PC-3 (cell line): ENCODE measurements at places on chromosomes 16 and 17. TPM values are rescaled to one million over a fixed set of nuclear protein-coding genes. Genes with fewer than 3 reads are reported as not detected.

ZNF48 gene
- 8.9 and 14.2 TPM in 2 replicates for total RNA-seq

DNA sequence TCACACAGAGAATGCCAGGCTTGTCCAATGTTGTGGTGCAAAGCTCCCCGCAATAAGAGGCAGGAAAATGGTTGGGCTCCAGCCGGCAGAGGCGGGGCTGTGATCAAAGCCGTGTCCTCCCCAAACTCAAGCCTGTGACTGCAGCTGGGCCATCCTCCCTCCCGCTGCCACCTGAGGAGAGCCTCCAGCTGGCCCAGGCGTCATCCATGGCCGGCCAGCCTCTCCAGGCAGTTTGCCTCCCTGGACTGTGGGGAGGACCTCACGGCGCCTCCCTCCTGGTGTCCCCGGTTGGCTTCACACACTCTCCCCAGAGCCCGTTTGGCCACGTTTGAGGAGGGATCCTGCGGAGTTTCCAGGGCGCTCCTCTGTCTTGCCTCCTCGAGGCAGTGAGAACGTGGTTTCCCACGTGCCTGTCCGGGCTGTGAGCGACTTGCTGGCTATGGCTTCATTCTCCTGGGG, 134.1 kb downstream of the IRF8 start:
- no peaks in the 10 kb centered on the region for H3K4me1 ChIP-seq
- no peak overlapping the region for H3K27ac ChIP-seq
- H3K27me3 ChIP-seq, result peaks cover 32% of the 10 kb centered on the region
- no peak for DNase-seq

DNA sequence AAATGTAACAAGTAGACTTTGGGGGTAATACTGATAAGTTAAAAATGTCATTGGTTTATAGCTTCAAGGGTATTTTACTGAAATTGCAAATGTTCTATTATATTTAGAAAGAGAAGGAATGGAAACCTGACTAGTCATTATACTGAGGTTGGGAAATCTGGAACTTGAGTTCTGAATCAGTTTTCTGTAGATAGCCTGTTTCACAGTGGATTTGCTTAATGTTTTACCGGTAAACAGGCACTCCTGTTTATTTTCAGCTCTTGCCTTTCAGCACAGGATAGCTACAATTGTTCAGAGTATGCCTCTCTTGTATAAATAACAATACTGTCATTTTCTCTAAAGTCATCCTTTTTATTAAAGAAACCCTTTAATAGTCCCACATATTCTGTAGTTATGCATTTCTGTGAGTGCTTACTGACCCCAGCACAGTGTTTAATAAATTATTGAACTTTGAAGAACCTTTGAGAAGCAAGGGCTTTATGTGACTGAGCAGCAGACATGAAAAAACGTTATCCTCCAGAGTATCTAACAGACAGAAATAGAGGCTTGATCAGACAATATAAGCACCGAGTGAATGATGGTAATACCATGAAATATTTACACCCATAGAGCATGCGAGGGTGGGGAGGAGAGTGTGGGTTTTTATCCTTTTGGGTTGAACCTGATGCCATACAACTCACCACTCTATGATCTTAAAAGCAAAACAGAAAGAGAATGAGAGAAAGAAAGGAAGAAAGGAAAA, 58.2 kb downstream of the FTO start:
- H3K4me1 ChIP-seq, result peaks cover 12% of the 10 kb centered on the region
- no peak overlapping the region for H3K4me3 ChIP-seq
- no peak for DNase-seq
- H3K27ac ChIP-seq, result no peak overlapping the region
- H3K36me3 ChIP-seq, result no peaks in the 10 kb centered on the region
- H3K27me3 ChIP-seq, result no peaks in the 10 kb centered on the region

- no peak overlapping the region for H3K27ac ChIP-seq
- H3K36me3 ChIP-seq, result no peaks in the 10 kb centered on the region
- no peak for DNase-seq
- H3K4me3 ChIP-seq, result no peak overlapping the region
- no peaks in the 10 kb centered on the region for H3K4me1 ChIP-seq
- H3K27me3 ChIP-seq, result no peaks in the 10 kb centered on the region
Observed at GRCh38 chr17:57468932-57469775, 212.8 kb downstream of the MSI2 start.

GRCh38 chr17:61002316-61002736, 324.7 kb downstream of the BCAS3 start:
- no peaks in the 10 kb centered on the region for H3K36me3 ChIP-seq
- H3K27ac ChIP-seq, result no peak overlapping the region
- DNase-seq, result peak; percentile 81
- H3K4me3 ChIP-seq, result no peak overlapping the region
- H3K4me1 ChIP-seq, result no peaks in the 10 kb centered on the region

TRPV2 gene
- 0.69 and 1.9 TPM in 2 replicates for total RNA-seq

TBC1D3K gene
- not detected in 2 replicates for total RNA-seq

DNA sequence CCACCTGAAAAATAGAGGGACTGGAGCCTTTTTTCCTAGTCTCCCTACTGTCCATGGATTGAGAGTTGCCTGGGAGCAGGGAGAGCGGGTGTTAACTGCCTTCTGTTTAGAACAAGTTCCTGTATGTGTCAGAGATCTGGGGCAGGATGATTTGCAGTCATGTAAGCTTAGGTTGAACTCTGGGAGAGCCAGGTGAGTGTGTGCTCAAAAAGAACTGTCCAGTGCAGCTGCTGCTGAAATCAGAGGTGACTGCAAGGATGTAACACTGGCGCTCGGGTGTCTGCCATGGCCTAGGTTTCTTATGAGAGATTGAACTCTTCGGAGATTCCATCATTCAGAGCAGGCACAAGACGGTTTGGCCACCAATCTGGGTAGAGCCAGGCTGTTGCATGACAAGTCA, 432.5 kb downstream of the CDH13 start:
- H3K4me3 ChIP-seq, result no peak overlapping the region
- H3K27ac ChIP-seq, result no peak overlapping the region
- H3K4me1 ChIP-seq, result no peaks in the 10 kb centered on the region
- no peaks in the 10 kb centered on the region for H3K36me3 ChIP-seq
- no peaks in the 10 kb centered on the region for H3K27me3 ChIP-seq

DNA sequence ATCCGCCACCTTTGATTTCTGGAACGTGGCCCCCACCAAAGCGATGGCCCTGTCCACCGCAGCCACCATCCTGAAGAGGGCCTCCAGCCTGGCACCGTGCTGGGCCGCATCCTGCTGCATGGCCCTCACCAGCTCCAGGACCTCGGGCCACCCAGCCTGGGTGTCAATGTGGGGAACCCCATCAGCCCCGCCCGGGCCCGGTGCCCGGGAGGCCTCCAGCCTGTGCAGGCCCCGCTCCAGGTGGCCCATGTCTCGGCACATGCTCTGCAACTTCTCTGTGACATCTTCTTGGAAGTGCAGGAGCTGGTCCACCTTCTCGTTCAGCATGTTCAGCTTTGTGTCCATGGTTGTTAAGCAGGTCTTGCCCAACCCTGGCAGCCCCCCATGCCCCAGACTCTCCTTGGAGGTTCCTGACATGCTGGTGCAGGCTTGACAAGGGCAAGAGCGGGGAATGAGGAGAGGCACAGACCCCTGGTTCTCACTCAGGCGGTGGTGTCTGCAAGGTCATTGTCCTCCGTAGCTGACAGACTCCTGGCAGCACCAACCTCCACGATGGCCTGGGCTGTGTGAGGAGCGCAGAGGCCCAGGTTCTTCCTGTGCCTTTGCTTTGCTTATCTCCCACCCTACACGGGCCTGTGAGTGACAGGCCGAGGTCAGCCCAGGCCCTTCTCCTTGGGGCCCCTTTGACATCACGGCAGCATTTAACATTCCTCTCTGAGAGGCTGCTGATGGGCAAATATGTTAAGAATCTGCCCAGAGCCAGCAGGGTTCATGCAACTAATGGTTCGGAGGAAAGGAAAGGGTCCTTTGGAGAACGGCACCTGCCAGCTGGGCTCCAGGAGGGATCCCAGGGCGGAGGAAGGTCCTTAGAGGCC, at the start of gene MYLK3:
Gene MYLK3, minus strand, starts transcription at position 568 of the 875 bp plus-strand sequence. Its CDS starts 151 bp downstream, at position 417.
- H3K27me3 ChIP-seq, result no peaks in the 10 kb centered on the region
- no peaks in the 10 kb centered on the region for H3K36me3 ChIP-seq
- DNase-seq, result no peak

DNA sequence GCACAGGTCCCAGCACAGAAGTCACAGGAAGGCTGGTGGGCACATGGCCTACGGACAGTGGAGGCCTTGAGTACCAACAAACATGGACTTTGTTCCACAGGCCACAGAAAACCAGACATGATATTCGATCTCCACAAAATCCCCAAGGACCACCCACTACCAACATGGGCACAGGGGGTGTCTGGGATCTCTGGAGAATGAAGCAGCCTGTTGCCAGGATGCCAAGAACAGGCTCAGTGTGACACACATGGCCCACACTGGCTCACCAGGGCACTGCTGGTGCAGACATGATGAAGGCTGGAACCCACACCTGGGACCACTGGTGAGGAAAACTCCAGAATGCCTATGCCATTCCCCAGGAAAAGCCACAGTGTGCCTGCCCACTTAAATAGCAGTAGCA, 120.2 kb downstream of the C16orf78 start:
- no peak for DNase-seq
- no peak overlapping the region for H3K27ac ChIP-seq
- H3K4me1 ChIP-seq, result no peaks in the 10 kb centered on the region

GRCh38 chr16:1167276-1168107, 14.6 kb downstream of the CACNA1H start:
- no peak overlapping the region for H3K4me3 ChIP-seq
- no peaks in the 10 kb centered on the region for H3K27me3 ChIP-seq
- no peaks in the 10 kb centered on the region for H3K36me3 ChIP-seq
- H3K4me1 ChIP-seq, result peaks cover 6% of the 10 kb centered on the region; the same call in 1 of the 2 replicates

GRCh38 chr17:47301831-47302230, 21.9 kb upstream of the EFCAB13 start:
- no peak overlapping the region for H3K4me3 ChIP-seq
- no peaks in the 10 kb centered on the region for H3K27me3 ChIP-seq
- H3K36me3 ChIP-seq, result no peaks in the 10 kb centered on the region
- no peak for DNase-seq

- H3K36me3 ChIP-seq, result no peaks in the 10 kb centered on the region
- H3K4me1 ChIP-seq, result no peaks in the 10 kb centered on the region
- DNase-seq, result no peak
Observed at GRCh38 chr17:80612997-80613731, 68.5 kb downstream of the RPTOR start.

COPRS gene
- total RNA-seq, result 79.0 and 85.1 TPM in 2 replicates

- H3K27me3 ChIP-seq, result no peaks in the 10 kb centered on the region
- no peak overlapping the region for H3K27ac ChIP-seq
- peak; percentile 23 for DNase-seq
Observed at GRCh38 chr17:60524463-60525327, 1.3 kb downstream of the APPBP2 start.

MMP25 gene
- 0.29 and 0.51 TPM in 2 replicates for total RNA-seq

- peaks cover 4% of the 10 kb centered on the region; the same call in 1 of the 2 replicates for H3K4me1 ChIP-seq
- DNase-seq, result no peak
- no peak overlapping the region for H3K27ac ChIP-seq
- H3K27me3 ChIP-seq, result no peaks in the 10 kb centered on the region
Observed at GRCh38 chr16:58442547-58442946, 50.3 kb downstream of the GINS3 start.
